DMS53 (cell line): ENCODE measurements at places on chromosomes 6 and 20.

GRCh38 chr6:79684876-79685275, 53.7 kb downstream of the SH3BGRL2 start:
- DNase-seq = no peak

- DNase-seq = peak; percentile 54
Measured at GRCh38 chr20:32190616-32191415, 16.7 kb downstream of the PLAGL2 start.

GRCh38 chr6:154202339-154202738, 154.3 kb downstream of the IPCEF1 start:
- DNase-seq = no peak

- DNase-seq = no peak
Measured at GRCh38 chr6:42237857-42238256, 20.2 kb upstream of the MRPS10 start.

DNA sequence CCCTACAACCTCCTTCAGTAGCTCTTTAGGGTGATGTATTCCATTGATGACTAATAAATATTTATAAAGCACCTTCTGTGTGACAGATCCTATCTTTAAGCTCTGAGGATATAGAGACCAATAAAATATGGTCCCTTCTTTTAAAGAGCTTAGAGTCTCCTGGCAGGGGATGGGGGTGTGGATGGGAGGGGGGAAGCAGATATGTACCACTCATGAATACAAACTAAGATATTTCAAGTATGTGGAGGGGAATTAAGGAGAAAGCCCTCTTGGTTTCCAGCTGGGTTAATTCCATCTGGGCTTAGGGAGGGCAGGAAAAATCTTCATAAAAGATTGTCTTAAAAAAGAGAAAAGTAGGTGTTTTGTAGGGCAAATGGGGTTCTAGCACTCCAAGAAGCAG, 21.6 kb upstream of the FBXO9 start:
- no peak for DNase-seq

GRCh38 chr20:663315-664090, 10.5 kb upstream of the SRXN1 start:
- peak; percentile 84 for DNase-seq

DNA sequence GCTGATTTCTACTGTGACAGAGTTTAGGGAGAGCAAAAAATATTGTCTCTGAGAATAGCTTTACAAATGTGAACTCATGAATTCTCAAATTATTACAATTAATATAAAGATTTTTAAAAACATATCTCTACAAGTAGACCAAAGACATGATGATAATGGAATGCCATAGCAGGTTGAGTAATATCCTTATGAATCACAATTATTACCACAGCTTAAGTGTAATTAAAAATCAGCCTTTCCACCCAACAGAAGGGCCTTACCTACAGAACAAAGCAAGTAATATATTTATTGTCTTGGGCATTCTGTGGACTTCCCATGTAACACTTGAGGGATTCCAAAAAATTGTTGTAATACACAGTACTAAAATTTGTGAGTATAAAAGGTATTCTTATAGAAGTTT, 1099.6 kb upstream of the GJE1 start:
- no peak for DNase-seq

DNA sequence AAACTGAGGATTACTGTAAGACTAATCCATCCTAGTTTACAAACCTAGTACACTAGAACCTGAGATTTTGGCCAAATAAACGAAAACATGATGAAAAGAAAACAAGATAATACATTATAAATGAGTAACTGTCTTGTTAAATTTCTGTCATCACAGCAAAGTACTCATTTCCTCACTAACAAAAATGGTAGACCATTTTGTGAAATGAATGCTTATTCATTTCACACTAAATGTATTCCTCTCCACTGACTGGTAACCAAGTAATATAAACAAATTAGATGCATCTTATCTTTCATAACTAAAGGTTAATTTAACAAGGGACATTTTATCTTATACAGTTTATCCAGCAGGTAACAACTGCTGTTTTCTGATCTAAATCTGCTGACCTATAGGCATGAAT, 143.7 kb downstream of the REV3L start:
- DNase-seq = no peak

GRCh38 chr6:5058254-5058653, 26.9 kb upstream of the PPP1R3G start:
- no peak for DNase-seq

DNA sequence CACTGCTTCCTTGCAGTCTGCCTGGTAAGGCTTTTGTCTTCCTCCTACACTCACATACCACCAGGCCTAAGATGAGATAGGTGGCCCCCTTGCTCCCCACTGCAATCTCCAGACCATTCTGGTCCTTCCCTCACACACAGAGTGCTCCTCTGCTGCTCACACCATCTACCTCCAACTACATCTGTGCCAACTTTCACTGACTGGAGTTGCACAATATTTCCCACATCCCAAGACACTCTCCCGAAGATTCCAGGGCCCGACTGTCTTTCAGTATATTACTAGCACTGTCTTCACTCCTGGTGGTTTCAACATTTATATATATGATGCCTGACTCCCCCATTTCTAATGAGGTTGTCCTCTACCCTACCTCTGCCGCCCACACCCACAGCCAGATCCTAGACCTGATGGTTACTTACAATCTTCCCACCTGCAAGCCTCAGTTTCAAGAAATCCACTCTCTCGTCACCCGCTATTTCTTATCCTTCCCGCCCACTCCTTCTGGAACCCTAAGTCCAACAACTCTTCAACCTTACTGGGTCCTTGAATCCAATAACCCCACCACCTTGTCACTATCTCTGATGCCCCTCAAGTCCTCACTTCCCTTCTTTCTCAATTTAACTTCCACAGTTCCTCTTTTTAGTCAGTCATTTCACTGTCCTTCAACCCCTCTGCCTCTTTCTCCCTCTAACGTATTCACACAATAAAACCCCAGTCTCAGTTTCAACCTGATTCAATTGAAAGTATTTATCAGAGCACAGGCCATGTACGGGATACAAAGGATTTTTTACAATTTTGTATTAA, 21.6 kb downstream of the RALGAPA2 start:
- DNase-seq = no peak

GRCh38 chr6:28357036-28357435, 7.3 kb downstream of the ZKSCAN3 start:
- peak; percentile 41 for DNase-seq

DNA sequence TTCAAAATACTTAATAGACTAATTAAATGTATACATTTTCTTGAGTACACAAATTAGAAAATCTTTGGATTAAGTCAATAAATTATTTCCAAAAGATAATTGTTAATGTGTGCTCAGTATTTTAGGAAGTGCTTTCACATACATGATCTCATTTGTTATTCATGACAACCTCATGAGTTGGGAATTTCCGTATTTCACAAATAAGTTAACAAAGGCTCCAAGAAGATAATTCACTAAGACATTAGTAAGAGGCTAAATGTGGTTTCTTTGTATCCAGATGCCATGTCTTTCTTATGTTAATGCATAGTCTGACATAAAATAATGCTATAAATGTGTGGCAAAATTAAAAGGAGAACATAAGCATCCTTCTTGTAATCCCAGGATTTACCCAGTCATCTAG, 79.5 kb upstream of the TCF21 start:
- DNase-seq = no peak

- DNase-seq = no peak
Measured at GRCh38 chr6:81988446-81988845, 236.0 kb upstream of the TENT5A start.

GRCh38 chr6:34196116-34196832, 40.4 kb upstream of the HMGA1 start:
- peak; percentile 84 for DNase-seq

- DNase-seq = peak; percentile 30
Measured at GRCh38 chr6:119728935-119729334, 379.4 kb upstream of the MAN1A1 start.

- DNase-seq = peak; percentile 33
Measured at GRCh38 chr20:14489544-14489943, 152.1 kb upstream of the FLRT3 start.

GRCh38 chr6:129189266-129189665, 306.3 kb downstream of the LAMA2 start:
- no peak for DNase-seq

DNA sequence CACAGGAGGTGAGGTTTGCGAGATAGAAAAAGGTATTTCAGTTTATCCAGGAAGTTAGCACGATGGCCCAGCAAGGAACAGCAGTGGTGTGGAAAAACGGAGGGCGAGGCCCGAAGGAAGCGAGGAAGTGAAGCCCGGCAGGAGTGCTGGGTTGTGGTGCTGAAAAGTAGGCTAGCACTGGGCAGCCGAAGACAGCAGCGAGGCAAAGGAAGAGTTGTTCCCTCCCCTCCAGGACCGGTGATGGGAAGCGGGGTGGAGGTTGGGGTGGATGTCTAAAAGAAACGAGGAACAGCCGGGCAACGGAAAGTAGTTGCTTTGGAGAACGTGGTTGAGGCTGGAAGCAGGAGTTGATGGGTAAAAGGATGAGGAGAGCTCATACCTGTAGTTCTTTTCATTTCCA, 1.4 kb downstream of the METTL24 start:
- DNase-seq = no peak

GRCh38 chr6:146551545-146551944, 7.9 kb downstream of the RAB32 start:
- no peak for DNase-seq

- DNase-seq = no peak
Measured at GRCh38 chr6:150539568-150539967, 60.1 kb upstream of the PLEKHG1 start.

- DNase-seq = no peak
Measured at GRCh38 chr6:151018911-151019782, 153.6 kb downstream of the MTHFD1L start.

- no peak for DNase-seq
Measured at GRCh38 chr20:53989401-53989800, 81.0 kb downstream of the BCAS1 start.

GRCh38 chr6:146870760-146871159, 272.0 kb downstream of the ADGB start:
- DNase-seq = no peak

GRCh38 chr6:137175157-137175867, 1.9 kb upstream of the IL22RA2 start:
- DNase-seq = no peak

DNA sequence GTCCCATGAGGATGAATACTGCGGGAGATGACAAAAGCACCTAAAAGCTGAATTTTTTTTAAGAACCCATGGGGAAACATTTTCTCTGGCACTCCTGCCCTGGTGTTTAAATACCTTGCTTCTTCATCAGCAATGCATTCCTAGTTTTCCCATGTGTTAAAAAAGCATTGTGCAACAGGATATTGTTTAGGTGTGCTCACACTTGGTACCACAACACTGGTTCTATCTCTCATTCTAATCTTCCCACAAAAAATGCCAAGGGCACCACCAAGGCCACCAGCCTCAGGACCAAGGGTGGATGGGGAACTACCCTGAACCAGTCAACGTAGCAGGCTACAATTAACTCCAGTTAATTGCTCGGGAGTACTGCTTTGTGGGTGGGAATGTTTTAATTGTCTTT, 50.9 kb downstream of the ALDH5A1 start:
- DNase-seq = no peak

GRCh38 chr6:14734416-14735340, 511.2 kb upstream of the JARID2 start:
- DNase-seq = no peak

DNA sequence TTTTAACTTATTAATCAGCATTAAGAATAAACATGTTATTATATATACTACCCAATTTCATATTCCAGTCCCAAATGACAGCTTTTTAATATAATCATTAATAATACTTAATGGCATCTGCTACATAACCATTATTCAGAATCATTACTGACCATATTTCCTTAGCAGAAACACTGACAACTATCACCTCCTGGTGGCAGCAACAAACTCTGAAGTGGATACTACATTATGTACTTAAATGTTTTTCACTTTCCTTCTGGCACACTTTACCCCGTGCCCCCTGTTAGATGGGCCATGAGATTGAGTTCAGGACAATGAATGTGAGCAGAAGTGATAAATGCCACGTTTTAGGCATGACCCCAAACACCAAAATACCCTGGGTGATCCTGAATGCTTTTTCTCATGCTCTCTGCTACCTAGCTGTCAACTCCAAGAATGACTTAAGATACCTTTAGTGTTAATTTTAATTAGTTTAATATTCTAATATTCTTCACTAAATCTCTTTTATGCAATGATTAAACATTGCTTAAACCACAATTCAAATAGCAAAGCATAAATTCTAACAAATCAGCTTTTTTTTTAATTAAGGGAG, 77.1 kb downstream of the LMBRD1 start:
- peak; percentile 63 for DNase-seq

DNA sequence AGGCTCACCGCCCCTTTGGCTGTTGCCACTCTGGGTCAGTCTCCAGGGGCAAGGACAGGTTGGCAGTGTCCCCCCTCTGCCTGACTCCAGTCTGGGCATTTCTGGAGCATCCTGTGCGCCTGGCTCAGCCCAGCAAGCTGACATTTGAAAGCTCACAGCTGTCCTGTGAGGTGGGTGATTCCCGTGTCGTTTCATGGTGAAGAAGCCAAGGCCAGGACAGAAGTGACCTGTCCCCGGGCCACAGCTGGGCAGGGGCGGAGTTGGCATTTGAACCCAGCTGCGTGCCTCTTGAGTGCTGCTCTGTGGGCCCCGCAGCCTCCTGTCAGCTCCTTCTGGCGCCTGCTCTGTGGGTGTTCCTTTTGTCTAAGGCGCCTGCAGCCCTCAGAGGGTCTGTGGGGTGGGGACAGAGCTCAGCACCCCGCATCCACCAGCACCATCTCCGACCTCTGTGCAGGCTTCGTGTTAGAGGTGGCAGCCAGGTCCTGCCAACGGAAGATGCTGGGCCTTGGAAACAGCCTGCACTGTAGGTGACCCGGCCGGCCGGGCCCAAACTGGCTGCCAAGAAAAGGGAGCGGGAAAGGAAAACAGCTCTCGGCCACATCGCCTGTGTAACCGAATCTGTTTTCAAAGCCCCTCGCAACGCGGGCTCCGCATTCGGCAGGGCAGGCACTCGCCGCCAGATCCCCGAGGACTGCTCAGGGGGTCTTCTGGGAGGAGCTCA, 5.8 kb upstream of the GATA5 start:
- no peak for DNase-seq

- DNase-seq = no peak
Measured at GRCh38 chr6:50369996-50370395, 320.3 kb upstream of the DEFB112 start.

- no peak for DNase-seq
Measured at GRCh38 chr20:56799187-56799586, 170.1 kb downstream of the TFAP2C start.

DNA sequence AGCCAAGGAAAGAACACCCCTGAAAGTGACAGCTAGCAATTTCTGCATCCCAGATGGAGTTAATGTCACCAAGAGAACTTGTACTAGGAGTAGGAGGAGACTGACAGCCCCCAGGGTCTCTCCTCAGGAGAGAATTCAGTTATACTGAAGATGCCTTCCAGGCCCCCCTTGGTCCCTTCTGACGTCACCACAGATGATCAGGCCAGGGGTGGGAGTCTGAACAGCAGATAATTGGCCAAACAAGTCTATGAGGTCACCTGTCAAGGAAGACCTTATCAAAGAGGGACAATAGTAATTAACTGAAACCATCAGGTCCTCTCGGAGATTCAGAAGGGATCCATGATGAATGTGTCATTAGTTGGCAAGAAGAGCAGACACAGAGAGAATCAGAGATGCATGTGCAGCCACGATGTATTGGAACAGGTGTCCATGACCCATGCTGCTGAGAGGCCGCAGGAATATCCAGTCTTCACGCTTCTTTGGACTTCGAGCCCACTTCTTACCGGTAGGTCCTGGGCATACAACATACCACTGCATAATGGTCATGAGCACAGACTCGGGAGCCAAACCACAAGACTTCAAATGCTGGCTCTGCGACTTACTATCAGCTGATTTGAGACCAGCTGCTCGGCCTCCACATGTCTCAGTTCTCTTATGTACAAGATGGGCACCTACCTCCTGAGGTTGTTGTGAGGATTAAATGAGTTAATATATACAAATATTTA, 10.2 kb downstream of the TRIM10 start:
- no peak for DNase-seq

GRCh38 chr6:16600701-16601100, 160.6 kb downstream of the ATXN1 start:
- DNase-seq = no peak
